Hepatic stellate cell (primary cell): ENCODE measurements at places on chromosomes 16 and 17.

DNA sequence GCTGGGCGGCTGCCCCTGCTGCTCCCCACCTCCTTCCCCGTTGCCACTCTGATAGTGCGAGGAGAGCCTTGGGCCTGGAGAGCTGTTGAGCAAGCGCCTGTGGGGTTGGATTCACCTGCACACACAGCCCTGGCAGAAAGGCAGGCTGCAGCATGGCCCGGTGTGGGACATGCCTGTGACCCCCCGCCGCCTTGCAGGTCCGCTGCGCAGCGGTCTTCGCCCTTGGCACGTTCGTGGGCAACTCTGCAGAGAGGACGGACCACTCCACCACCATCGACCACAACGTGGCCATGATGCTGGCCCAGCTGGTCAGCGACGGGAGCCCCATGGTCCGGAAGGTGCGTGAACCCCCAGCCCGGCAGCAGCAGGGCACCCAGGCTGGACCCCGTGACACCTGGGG lies 106.8 kb upstream of the CHMP6 start:
- no peak for DNase-seq

DNA sequence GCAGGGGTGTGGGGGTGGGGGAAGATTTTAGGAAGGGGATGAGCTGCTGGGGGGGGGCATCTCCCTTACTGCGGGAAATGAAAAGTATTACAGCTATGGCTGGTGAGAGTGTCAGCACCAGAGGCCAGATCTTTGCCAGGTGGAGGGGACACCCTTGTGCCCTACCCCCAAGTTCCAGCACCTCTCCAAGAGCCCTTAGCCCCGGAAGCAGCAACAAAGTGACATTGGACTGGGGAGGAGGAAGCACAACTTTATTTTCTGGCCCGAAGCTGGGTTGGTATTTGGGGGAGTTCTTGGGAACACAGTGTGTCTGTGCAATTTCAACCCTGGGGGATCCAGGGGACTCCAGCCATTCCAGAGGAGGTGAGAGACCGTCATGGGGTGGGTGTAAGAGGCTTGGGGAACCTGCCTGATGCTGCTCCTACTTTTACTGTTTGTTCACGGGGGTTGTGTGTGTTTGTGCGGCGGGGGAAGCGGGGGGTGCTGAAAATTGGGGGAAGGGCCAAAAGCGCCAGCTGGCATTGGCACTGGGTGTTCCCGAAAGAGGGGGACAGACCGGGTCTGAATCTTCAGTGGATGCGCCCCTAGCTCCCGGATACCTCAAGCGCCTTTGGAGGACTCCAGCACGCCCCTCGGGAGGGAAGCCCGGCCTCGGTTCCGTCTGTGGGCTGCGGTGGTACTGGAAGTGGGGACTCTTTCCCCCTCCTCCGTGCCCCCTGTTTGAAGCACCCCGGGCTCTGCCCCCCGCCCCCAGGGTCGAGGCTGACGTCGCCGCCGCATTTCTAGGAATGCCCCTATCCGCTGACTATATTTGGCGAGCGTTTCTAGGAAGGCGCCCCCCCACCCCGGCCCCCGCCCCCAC lies 230.3 kb downstream of the MRTFB start:
- DNase-seq, result peak; percentile 56

GRCh38 chr17:71741836-71742235 lies 379.0 kb upstream of the SOX9 start:
- no peak for DNase-seq

DNA sequence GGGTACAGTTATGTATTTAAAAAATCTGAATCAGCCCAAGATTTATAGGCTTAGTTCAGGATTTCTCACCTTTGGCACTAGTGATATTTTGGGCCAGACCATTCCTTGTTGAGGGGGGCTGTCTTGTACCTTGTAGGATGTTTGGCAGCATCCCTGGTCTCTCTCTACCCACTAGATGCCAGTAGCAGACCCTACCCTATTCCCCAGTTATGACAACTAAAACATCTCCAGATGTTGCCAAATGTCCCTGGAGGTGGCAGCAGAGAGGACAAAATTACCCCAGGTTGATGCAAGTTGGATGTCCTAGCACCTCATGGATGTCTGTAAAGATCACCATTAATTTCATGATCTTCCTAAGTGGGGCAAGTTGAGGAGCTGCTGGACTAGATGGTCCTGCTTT lies 45.8 kb downstream of the SYT17 start:
- no peak for DNase-seq

DNA sequence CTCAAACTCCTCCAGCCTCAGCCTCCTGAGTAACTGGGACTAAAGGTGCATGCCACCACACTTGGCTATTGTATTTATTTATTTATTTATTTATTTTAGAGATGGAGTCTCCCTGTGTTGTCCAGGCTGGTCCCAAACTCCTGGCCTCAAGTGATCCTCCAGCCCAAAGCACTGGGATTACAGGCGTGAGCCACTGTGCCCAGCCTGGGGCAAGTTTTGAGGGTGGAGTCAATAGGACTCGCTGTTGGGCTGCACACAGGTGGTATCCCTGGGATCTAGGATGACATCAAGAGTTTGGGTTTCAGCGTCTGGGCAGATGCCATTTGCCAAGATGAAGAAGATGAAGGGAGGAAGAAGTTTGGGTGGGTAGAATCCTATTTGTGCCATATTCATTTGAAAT lies 213.9 kb downstream of the GSG1L start:
- no peak for DNase-seq

DNA sequence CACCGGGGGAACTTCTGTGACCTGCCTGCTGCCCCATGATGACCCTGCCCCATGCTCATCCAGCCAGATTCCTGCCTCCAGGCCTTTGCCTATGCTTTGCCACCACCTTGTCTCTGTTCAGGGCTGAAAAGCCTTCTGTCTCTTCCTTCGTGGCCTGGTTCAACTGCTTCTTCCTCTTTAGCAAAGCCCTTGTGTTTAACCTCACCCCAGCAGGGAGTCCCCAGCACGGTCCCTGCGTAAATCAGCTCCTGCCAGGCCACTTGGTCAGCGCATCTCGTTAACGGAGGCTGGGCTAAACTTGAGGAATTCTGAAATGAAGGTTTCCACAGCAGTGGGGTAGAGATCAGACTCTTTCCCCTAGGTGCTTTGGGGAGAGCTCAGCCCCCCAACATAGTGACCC lies 16.1 kb upstream of the KCNJ12 start:
- no peak for DNase-seq

GRCh38 chr17:38550661-38551060 lies 55.1 kb downstream of the SRCIN1 start:
- DNase-seq, result peak; percentile 93

DNA sequence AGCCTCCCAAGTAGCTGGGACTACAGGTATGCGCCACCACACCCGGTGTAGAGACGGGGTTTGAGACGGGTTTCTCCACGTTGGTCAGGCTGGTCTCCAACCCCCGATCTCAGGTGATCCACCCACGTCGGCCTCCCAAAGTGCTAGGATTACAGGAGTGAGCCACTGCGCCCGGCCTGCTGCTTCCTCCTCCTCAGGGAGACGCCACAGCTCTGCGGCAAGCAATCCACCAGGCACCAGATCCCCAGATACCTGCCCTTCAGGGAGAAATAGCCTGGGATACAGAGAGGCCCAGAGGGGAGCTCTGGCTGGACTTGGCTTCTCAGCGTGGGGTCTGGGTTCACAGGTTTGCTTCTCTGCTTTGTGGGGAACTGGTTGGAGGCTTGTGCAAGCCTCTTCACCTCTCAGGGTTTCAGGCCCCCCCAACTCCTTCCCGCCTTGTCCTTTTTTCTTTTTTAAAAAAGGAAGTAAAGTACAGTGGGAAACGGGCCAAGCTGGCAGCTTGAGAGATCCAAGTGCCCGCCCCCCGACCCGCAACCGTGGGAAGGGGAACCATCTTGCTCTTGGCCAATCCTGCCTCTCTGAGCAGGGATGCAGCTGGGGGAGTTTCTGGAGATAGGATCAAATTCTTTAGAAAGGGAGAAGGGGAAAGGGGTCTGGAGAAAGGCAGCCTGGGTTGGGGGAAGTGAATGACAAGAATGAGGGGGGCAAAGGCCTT lies 2.6 kb upstream of the SPHK1 start:
- DNase-seq, result no peak

DNA sequence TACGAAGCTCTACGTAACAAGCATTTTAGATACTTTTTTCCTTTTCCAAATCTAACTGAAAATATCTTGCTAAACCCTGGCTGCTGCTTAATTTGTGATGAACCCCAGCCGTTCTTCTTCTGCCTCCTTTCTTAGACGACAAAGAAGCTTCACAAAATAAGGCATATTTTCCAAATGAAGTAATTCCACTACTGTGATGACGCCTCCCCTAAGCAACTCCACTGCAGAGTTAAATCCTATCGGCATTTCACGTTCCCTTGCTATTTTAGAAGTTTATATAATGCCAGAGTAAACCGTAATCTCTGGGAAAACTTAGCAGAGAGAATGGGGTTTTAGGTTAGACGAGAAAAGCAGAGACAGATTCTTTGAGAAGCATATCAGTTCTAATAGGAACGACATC lies 683.1 kb upstream of the SALL1 start:
- DNase-seq, result peak; percentile 17

DNA sequence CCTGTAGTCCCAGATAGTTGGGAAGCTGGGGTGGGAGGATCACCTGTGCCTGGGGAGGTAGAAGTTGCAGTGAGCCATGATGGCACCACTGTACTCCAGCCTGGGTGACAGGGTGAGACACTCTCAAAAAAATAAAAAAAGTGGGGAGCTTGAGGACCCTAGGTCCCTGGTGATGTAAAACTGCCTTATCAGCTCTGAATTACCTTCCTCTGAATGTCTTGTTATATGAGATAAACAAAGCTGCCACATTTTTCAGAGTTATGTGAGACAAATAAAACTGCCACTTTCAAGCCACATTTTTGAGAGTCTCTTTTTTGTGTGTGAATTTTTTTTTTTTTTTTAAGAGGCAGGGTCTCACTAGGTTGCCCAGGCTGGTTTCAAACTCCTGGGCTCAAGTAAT lies 32.0 kb upstream of the B4GALNT2 start:
- DNase-seq, result no peak

GRCh38 chr17:12721581-12721980 lies 55.9 kb downstream of the MYOCD start:
- no peak for DNase-seq

DNA sequence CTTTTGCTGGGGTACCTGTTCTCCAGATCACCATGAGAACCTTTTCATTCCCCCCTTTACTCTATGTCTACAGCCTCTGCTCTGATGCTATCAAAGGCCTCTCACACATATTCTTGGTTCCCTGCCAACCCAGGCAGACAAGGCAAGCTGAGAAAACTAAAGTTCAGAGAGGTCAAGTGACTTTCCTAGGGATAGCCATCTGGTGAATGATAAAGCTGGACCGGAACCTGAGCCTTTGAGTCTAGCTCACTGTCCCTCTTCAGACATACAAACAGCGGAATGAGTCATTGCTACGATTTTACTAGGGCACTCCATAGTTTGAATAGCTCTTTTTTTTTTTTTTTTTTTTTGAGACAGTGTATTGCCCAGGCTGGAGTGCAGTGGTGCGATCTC lies 73.3 kb downstream of the XYLT1 start:
- DNase-seq, result peak; percentile 88

GRCh38 chr16:897701-898100 lies 73.1 kb downstream of the LMF1 start:
- DNase-seq, result no peak

DNA sequence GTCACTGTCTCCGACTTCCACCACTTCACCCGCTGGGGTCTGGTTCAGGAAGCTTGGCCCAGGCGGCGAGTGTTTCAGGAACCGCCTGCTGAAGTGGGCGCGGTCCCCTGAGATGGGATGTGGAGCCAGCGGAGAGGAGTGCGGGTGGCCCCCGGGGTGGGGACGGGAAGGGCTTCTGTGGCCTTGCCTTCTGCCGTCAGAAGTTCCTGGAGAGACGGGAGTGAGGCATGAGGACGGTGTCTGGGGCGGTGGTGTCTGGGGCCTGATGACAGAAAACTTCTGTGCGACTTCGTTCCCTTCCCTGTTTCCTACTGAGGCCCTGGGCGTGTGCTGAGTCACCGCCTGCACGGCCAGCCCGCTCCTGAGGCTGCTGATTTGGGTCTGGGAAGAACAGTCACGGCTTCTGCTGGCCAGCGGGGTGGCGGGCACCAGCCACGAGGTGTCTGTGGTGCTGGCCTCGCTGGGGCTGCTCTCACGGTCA lies 12.3 kb upstream of the NLRC3 start:
- DNase-seq, result no peak

DNA sequence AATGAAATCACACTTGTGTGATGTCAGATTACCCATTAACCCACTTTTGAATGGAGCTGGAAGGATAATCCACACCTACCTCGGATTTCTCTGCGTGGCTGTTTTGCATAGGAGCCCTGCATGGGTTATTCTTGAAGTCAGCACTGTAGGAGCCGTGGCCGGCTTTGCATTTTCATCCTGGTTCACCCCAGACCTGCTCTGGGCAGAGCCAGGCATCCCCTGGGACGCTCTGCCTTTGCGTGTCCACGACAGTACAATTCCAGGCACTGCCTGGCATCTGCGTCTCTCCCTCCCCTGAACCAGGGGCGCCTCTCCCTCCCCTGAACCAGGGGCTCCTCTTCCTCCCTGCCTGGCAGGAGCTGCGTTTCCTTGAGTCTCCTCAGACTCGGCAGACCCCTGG lies 29.7 kb upstream of the ZNF750 start:
- no peak for DNase-seq

GRCh38 chr16:31083981-31084380 lies 4.8 kb downstream of the PRSS53 start:
- no peak for DNase-seq

DNA sequence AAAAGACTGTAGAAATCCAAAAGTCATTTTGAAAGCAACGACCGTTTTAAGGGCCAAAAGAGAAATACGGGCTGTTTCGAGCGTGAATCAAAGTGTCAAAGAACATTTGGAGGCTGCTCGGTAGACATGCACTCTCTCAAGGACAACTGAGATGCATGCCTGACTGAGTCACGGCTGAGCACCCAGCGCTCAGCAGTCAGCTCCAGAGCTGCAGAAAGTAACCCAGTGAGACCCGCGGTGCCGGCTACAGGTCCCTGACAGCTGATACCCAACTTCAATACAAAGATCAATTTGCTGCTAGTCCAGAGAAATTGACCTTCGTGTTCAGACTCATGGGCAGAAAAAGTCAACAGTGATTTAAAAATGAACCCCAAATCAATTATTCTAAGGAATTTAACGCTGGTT lies 214.9 kb downstream of the STX8 start:
- DNase-seq, result no peak

DNA sequence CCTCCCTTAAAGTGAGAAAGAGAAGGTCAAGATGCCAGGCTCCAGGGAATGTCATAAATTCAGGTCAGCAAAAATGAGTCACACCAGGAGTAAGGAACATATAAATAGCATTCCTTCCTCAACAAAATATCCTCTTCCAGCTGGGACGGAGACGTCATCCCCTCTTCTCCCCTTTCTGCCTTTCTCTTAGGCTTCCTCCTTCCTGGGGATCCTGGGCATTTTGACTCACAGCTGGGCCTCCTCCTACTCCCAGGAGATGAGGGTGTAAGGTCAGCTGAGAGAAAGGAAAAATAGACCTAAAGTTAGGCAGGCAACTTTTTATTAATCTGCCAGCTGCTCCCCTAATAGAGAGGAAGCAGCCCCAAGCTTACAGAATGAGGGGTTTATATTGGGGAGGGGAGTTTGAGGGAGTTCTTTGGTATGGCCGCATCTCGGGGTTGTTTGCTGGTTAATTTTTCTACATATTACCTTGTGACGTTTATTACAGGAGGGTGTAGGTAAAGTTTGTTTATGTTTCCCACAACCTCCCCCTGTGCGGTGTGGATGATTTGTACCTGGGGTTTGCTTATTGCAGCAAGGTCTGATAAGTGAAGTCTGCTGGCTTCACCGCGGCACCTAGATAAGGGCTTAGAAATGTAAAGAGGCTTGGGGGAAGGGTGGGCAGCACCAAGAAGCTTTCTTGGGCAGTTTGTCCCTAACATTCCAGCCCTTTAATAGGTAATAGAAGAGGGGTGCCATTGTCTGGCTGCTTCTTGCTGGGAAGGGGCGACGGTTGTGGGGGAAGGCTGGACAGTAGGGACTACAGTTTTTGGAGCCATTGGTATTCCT lies 7.1 kb upstream of the ZNF747 start:
- peak; percentile 84 for DNase-seq

GRCh38 chr16:12296991-12297390 lies 320.5 kb downstream of the SNX29 start:
- no peak for DNase-seq
